ENCODE measurements at places on chromosomes 13 and 19. TPM values are rescaled to one million over a fixed set of nuclear protein-coding genes. Genes with fewer than 3 reads are reported as not detected.
A peak's percentile ranks its signal among the peaks of the same experiment; 100 is the strongest.

- DNase-seq, result no peak
Measured at GRCh38 chr19:50780753-50781435, 9.3 kb upstream of the ACP4 start.

GRCh38 chr13:83117046-83117445 lies 765.2 kb downstream of the SLITRK1 start:
- DNase-seq, result no peak

DNA sequence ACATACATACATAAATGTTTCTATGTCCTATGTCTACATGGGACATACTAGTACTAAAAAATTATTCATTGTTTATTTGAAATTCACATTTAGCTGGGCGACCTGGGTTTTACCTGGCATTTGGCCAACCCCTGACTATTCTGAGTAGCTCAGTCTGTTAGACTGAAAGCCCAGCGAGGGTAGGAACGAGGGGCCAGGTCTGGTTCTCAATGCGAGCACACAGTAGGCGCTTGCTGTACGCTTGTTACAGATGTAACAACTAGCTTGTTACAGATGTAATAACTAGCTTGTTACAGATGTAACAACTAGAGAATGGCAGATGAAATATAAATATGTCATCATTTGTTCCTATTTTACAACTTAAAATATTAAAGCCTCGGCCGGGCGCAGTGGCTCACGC lies 920 bp upstream of the ANO8 start:
- DNase-seq, result no peak

GRCh38 chr13:57630661-57631595 lies 616 bp upstream of the PCDH17 start:
- DNase-seq, result peak; percentile 11

DNA sequence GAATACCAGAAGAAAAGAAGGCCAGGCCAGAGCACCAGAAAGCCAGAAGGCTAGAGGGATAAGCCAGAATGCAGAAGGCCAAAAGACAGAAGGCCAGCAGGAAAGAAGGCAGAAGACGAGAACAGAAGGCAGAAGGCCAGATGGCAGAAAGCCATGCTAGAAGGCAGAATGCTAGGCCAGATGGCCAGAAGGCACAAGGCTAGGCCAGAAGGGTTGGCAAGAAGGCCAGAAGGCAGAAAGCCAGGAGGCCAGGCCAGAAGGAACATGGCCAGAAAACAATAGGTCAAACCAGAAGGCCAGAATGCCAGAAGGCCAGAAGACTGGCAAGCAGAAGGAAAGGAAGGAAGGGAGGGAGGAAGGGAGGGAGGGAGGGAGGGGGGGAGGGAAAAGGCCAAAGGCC lies 188.8 kb downstream of the TUBA3C start:
- no peak for DNase-seq

GRCh38 chr19:4086411-4086867 lies 19.7 kb upstream of the ZBTB7A start:
- DNase-seq, result no peak

GRCh38 chr13:94550062-94550738 lies 45.8 kb downstream of the TGDS start:
- DNase-seq, result no peak

- no peak for DNase-seq
Measured at GRCh38 chr13:78238911-78239310, 320.3 kb upstream of the EDNRB start.

DNA sequence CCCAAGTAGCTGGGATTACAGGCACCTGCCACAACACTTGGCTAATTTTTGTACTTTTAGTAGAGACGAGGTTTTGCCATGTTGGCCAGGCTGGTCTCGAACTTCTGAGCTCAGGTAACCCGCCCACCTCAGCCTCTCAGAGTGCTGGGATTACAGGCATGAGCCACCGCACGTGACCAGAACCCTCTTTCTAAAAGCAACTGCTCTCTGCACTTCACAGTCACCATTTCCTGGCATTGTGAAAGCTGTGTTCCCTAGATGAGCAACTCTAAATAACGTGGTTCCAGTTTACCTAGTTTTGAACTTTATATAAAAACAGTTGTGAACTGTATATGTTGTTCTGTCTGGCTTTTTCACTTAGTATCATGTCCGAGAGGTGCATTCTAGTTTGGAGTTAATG lies 152.9 kb downstream of the SIPA1L3 start:
- peak; percentile 92 for DNase-seq

GRCh38 chr19:48290401-48290770 lies 20.5 kb downstream of the ZNF114 start:
- DNase-seq, result peak; percentile 39

GRCh38 chr19:45206328-45206727 lies 27.7 kb downstream of the BLOC1S3 start:
- DNase-seq, result no peak

DNA sequence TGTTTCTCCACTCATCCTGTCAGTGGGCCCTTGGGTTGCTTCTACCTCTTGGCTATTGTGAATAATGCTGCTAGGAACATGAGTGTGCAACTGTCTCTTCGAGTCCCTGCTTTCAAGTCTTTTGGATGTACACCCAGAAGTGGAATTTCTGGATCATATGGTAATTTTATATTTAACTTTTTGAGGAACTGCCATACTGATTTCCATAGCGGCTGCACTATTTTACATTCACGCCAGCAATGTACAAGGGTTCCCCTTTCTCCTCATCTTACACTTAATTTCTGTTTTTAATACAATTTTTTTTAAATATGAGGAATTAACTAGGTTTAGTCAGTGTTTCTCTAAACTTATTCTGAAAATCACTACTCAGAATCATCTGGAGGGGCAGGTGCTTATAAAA lies 24.2 kb upstream of the SLC46A3 start:
- DNase-seq, result no peak

DNA sequence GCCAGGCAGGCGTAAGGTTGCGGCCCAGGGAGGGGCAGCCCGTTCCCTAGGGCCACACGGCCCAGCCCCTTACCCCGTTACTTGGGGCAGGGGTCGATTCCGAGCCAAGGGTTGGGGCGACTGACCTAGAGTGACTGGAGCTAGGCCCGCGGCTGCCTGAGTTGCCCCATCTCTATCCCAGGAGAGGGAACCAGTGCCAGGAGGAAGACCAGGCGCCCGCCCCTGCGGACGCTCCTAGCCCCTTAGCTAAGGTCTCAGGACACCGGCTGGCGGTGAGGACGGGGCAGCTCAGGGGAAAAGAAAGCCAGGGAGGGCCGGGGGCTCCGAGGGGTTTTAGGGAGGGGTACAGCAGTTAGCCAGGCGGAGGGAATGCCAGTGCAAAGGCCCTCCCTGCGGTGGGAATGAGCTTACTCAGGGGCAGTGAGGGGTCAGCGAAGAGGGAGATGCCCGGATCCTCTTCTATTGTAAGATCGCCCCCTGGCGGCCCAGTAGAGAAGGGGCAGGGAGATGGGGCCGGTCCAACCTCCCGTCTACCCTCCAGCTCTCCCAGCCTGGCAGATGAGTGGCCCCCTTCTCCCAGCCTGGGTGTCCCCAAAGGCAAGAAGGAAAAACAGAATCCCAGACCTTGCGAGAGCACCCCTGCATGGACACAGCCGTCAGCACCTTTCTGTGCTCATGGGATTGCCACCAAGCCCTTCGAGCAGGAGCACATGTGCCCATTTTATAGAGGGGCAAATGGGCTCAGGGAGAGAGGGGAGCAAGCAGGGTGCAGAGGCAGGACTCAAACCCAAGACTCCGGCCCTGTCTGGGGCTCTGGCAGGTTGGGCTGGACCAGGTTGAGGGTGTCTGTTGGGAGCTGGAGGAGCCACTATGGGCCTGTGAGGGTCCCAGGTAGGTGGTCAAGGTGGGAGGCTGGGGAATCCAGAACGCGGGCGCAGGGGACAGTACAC lies 16.3 kb downstream of the CILP2 start:
- DNase-seq, result peak; percentile 57

GRCh38 chr19:18317961-18318800 lies 4.7 kb downstream of the LSM4 start:
- DNase-seq, result peak; percentile 71

The CYSLTR2 gene
- not detected for total RNA-seq

The PRTN3 gene
- not detected for total RNA-seq

The HCST gene
- not detected for total RNA-seq

The ZNF99 gene
- not detected for total RNA-seq

The SERPINE3 gene
- 0.09 TPM for total RNA-seq

Measured in dermis blood vessel endothelial cell (primary cell).